ENCODE measurements at places on chromosomes 16 and 17.

- no peak for DNase-seq
Observed at GRCh38 chr16:65415460-65415859, 293.6 kb upstream of the CDH11 start.

DNA sequence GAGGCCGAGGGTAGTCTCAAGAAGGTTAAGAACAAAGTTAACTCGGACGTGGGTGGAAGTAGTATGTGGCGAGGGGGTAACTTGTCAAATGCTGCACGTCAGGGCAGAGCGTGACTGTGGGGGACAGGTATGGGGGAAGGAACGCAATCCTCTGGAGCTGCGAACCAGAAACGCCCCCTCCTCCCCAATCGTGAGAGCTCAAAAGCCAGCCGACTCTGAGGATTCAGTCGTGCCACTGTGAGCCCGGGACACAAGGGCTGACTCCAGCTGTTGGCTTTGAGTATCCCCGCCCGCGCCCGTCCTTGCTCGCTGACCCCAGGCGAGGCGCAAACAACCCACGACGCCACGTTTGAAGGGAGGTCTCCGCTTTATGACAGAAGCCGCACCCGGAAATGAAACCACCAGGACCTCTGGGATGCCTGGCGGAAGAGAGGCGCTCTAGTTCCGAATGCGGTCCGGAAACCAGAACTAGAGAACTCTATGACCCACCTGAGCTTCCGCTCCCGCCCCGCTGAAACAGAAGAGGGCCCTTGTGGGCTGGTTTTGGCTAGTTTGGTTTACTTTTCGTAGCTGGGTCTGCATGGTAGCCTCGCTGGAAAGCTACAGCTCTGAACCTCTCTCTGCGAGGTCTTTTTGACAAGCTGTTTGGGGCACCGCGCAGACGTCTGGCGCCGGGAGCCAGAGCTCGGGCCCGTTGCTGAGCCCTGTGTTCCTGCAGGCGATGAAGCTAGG lies at the start of gene PEX12:
TSS of gene PEX12 (minus strand) at position 375 of the 732 bp plus-strand sequence. CDS start 550 bp downstream, outside the sequence.
- peak; percentile 87 for DNase-seq

DNA sequence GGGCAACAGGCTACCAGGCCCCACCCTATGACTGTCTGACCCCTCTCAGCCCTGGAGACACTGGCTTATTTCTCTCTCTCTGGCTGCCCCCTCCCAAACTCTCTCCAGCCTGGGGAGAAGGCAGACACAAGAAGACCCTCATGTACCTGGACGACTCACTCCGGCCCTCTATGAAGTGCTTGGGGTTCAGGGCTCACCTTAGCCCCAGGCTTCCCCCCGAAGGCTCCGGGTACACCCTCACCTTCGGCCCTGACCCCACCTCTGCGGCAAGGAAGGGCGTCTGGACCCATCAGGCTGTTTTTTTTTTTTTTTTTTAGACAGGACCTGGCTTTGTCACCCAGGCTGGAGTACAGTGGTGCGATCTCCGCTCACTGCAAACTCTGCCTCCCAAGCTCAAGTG lies 906 bp upstream of the CARMIL2 start:
- DNase-seq = no peak

GRCh38 chr17:62696726-62697490 lies 69.4 kb downstream of the MRC2 start:
- DNase-seq = no peak

GRCh38 chr16:20268409-20268808 lies 58.9 kb downstream of the GP2 start:
- no peak for DNase-seq

- no peak for DNase-seq
Observed at GRCh38 chr16:51876934-51877333, 670.0 kb downstream of the TOX3 start.

DNA sequence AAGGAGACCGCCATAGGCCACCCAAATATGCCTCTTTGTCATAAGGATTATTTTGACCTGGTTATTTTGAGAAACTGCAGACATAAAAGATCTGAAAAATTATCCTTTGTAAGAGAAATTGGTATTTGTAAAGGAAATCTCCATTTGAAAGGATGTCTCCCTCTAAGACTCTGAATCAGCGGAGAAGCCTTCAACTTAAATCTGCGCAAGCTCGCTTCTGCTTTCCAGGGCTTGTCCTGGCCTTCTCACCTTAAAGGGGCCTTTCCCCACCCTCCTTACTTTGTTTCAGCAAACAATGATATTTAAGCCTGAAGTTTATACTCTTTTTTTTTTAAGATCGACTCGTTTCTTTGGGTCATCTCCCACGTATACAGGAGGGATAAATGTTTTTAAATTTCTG lies 34.5 kb downstream of the HSBP1 start:
- no peak for DNase-seq

GRCh38 chr16:49632086-49632794 lies 223.7 kb downstream of the ZNF423 start:
- DNase-seq = no peak

DNA sequence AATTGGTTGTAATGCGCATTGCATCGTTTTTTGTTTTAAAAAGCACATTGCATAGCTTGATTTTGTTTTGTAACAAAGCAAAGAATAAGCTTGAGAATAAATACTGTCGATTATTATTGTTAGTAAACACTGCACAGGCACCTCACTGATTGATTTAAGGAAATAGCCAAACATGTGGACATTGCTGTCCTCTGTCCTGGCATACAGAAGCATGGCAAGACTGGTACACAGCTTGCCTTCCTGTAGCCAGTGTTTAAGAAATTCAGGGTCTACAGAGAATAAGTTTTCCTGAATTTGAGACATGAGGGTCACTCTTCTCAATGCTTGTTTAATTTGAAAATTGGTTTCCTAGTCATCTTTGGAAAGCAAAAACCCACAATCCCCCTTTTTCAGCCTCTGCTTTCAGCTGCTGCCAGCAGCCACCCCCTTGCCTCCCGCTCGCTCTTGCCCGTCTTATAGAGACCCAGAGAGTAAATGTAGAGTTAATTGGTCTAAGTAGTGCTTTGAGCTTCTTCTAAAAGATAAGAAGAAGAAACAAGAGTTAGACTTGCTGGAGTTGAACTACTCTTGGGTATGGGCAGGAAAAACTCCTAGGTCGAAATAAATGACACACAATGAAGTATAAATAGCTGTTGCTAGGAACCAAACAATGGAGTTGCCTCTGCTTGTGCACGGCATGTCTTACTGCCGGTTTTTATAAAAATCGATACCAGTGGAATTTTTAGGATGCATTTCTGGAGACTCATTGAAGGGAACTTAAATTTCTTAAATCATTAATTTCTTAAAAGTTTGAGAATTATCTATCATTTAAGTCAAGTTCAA lies 116.6 kb downstream of the MRTFB start:
- DNase-seq = no peak

GRCh38 chr16:56289862-56290261 lies 98.6 kb downstream of the GNAO1 start:
- no peak for DNase-seq

- DNase-seq = no peak
Observed at GRCh38 chr16:28098171-28098958, 34.9 kb upstream of the GSG1L start.

DNA sequence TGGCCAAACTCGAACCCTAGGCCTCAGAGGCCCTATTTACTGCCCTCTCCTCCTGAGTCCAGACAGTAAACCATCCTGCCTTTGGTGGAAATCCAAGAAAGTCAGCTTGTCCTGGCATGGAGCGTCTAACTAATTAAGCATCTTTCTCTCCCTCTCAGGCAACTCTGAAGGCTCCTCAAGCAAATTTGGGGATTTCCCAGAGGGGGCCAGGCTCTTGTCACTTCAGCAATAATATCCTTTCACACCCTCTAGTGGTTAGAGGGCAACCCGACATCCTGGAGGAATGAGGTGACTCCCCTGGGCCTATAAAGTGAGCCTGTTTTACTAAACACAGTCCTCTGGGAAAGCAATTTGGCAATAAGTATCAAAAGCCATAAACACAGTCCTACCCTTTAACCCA lies 60.4 kb downstream of the NOG start:
- DNase-seq = peak; percentile 68

DNA sequence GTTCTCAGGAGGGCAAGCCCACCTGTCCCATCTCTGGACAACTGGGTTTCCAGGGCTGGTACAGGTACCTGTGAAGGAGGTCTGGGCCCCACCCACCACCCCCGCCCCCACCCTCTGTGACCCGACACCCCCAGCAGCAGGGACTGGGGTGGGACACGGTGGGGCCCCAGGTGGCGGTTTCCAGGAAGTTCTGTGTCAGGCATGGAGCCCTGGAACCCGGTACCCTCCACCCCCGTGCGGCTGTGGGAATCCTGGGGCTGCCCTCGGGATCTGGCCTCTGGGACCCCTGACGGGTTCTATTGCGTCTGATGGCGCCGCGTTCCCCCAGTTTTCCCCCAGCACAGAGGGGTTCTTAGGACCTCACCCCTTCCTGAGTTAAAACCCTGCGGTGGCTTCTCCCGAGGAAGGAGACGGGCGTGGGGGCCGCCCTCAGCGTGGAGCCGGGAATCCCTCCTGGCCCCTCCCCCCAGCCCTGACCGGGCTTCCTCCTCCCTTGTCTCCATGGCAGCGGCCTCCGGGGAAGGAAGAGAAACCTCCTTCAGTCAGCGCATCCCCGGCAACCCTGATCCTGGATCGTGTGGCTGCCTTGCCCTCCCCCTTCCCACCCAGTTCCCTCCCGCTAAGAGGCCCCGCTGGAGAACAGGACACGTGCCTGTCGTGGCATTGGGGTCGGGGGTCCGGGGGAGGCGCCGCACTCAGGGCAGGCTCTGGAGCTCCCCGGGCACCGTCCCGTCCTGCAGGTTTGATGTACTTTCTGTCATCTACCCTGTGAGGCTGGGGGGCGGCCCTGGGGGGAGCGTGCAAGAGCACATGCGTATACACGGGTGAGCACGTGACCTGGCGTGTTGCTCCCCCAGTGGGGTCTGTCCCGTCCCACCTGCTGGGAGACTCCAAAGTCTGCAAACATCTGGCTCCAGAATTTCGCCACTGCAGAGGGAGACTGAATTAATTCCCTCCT lies 30.3 kb downstream of the CACNA1H start:
- no peak for DNase-seq

DNA sequence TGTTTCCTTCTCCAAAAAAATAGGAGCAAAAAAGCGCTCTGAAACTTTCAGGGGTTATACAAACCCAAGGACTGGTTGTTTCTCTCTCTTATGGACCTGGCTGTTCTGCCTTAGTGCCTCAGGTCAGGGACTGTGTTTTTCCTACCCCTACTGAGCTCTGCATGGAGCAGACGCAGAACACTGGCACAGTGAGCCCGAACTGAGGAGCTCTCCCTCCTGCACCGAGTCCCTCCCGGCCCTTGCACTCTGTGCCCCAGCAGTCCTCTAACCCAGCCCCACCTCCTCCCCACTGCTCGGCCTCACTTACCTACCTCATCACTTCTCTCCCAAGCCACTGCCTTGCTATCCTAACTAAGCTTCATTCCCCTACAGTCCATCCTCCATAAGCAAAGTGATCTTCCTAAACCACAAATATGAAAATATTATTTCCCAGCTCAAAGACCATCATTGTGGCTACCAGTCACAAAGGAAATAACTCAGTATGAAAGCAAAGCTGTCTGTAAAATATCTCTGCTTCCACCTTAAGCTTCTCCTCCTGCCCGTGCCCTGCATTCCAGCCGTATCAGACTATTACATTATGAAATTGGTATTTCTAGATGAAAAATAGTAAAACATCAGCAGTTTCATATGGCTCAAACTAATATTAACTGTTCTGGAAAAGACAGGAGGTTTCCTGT lies 13.6 kb downstream of the MEIOB start:
- DNase-seq = no peak

DNA sequence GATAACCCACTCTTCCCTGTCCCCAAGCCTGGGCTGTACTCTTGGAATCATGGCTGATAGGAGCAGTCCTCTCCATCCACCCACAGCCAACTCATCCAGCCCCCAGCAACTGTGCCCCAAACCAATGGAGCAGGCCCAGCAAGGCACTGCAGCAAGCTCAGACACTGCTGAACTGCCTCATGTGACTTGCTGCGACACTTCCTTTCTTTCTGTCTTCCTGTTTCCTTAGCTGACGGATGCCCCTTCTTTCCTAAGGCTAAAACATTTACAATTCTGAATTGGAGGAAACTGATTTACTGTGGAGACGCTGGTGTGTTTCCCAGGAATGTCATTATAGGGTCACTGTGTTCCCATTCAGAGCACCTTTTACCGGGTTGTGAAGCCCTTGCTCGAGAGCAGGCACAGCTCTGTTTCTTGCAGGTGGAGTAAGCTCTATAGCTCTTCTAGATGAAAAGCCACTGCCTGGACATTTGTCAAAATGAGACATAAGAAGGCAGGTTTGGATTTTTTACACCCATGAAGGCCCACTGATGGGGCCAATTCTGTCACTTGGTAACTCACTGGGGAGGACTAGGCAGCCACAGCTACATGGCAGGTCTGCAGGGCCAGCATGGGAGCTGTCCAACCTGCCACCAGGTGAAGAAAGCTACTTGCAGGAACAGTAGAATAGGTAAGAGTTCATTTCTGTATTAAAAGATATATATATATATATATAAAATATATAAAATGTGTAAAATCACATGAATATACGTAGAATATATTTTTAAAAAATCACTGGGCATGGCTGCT lies 27.4 kb downstream of the TMEM11 start:
- DNase-seq = no peak

DNA sequence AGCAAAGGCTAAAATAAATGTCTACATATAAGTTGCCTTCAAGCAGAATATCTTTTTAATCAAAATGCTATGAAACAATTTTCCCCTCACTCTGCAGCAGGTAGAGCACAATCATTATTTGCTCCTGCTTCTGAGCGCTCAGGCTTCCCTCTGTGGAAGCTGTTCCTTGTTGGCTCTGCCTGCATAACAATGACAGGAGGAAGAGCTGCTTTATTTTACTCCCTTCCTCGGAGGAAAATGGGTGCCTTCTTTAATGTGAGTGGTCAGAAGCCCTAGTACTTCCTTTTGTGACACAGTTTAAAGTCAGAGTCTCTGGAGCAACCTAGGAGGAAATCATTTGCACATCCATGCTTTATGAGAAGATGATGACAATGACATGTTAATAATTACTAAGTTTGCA lies 492.1 kb downstream of the CDH8 start:
- no peak for DNase-seq

GRCh38 chr16:17231972-17232371 lies 238.8 kb downstream of the XYLT1 start:
- DNase-seq = no peak

- DNase-seq = no peak
Observed at GRCh38 chr17:27504188-27504995, 48.1 kb downstream of the KSR1 start.

- peak; percentile 80 for DNase-seq
Observed at GRCh38 chr17:83199500-83200201, 120.2 kb downstream of the METRNL start.

GRCh38 chr16:11806721-11807120 lies 9.7 kb upstream of the ZC3H7A start:
- no peak for DNase-seq

- DNase-seq = no peak
Observed at GRCh38 chr16:80233097-80233835, 307.5 kb upstream of the DYNLRB2 start.

- DNase-seq = no peak
Observed at GRCh38 chr17:53570731-53571130, 252.0 kb upstream of the KIF2B start.

- no peak for DNase-seq
Observed at GRCh38 chr16:29742683-29743275, 3.0 kb downstream of the C16orf54 start.

GRCh38 chr16:53960954-53961616 lies 257.1 kb downstream of the FTO start:
- DNase-seq = no peak

GRCh38 chr16:49021136-49021535 lies 260.5 kb downstream of the CBLN1 start:
- no peak for DNase-seq

GRCh38 chr16:8847145-8847544 lies 21.7 kb downstream of the CARHSP1 start:
- no peak for DNase-seq

- DNase-seq = no peak
Observed at GRCh38 chr17:3887804-3888203, 5.0 kb downstream of the CAMKK1 start.

Measured in stimulated activated CD4-positive, alpha-beta T cell treated with anti-CD3 and anti-CD28 coated beads, Interleukin-1b, Interleukin-23, amount 100 ng/mL, for 48 hours (primary cell).